Skin of body (tissue), 3 donors: ENCODE measurements at places on chromosomes 12 and 14. TPM values are rescaled to one million over a fixed set of nuclear protein-coding genes. Genes with fewer than 3 reads are reported as not detected.
A peak's percentile ranks its signal among the peaks of the same experiment; 100 is the strongest.

Gene TCL1B
- not detected for total RNA-seq

Gene FGF23
- total RNA-seq: not detected

Gene DDX23
- 43.3 TPM for total RNA-seq

DNA sequence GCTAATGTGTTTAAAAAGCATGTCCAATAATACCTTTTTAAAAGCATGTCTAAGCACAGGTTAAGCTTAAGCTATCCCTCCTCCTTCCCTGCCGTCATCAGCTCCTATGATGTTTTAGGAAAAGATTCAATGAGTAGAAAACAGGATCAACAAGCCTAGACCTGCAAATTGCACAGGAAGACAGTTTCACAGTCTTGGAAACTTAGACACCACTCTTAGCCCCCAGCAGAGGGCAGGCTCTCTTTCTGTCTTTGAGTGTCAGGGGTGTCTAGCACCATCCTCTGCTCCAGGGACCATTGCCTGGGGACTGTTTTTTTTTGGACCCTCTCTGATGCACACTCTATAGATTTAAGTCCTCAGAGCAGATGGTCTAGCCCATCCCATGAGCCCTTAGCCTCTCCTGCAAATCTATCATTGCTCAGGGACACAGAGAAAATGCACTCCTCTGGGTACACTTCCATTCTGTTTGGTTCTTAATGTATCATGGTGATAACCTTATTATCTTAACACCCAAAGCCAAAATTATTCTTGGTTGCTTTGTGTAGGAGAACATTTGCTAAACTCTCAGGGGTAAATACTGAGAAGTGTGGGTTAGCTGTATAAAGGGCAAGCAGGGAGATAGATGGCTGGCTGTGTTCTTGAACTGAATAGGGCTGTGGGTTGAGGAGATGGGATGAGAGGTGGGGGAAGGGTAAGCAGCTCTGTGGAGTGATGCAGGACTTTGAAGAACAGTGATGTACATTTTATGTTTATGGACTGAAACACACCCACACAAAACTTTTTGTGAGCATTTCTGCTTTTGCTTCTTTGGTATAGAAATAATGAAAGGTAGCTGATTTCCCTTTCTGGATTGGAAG, 259.9 kb upstream of the DDHD1 start:
- no peak for DNase-seq

DNA sequence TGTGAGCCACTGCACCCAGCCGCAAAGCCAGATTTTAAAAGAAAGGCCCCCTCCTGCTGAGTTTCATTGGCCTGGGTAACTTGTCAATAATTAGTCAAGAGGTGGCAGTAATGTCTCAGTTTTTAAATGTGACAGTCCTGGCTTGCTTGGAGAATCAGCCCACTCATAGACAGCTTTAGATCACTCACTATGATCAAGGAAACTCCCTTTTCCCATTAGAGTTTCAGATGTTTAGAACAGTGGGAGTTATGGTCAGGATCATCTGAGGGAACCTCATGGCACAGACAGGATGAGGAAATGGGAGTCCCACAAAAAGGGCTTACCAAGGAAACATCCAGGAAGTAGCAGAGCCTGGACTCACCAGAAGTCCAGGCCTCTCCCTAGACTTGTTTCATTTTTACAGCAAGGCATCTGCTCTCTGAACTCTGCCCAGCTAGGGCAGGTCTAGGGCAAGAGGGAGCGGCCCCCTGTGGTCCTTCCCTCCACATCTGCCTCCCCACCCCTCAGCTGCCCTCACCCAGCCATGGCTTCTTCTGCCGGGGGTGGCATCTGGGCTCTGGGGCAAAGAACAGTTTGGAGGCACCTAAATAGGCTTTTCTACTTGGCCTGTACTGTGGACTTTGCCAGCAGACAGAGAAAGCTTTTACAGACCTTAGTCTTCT, 11.2 kb downstream of the BCL2L14 start:
- peak; percentile 12 for DNase-seq
